ENCODE measurements at places on chromosomes 2 and 18.

DNA sequence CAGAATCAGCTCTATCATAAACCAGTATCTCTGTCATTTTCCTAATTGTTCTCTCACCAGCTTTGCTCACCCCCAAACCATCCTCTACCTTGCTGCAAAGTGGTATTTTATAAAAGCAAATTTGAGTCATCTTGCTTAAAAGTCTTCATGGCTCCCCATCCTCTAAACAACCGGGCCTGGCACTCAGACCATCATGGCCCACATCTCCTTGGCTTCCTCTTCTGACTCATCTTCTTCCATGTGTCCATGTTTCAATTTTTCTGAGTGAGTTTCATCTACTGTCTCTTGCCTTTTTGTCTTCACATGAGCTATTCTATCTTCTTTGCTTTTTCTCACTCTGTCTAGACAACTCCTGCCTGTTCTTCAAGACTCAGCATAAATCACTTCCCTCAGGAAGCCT, 58.6 kb downstream of the LHCGR start:
- peaks cover 12% of the 10 kb centered on the region for H3K4me1 ChIP-seq
- H3K36me3 ChIP-seq = peaks cover 2% of the 10 kb centered on the region
- H3K27me3 ChIP-seq = no peaks in the 10 kb centered on the region
- H3K4me3 ChIP-seq = no peak overlapping the region
- no peak for DNase-seq

DNA sequence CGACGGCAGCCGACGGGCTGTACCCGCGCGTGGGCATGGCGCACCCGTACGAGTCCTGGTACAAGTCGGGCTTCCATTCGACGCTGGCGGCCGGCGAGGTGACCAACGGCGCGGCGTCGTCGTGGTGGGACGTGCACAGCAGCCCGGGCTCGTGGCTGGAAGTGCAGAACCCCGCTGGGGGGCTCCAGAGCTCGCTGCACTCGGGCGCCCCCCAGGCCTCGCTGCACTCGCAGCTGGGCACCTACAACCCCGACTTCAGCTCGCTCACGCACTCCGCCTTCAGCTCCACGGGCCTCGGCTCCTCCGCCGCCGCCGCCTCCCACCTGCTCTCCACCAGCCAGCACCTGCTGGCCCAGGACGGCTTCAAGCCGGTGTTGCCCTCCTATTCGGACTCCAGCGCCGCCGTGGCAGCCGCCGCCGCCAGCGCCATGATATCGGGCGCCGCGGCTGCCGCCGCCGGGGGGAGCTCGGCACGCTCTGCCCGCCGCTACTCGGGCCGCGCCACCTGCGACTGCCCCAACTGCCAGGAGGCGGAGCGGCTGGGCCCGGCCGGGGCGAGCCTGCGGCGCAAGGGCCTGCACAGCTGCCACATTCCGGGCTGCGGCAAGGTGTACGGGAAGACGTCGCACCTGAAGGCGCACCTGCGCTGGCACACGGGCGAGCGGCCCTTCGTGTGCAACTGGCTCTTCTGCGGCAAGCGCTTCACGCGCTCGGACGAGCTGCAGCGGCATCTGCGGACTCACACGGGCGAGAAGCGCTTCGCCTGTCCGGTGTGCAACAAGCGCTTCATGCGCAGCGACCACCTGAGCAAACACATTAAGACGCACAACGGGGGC, 2.0 kb downstream of the SP9 start:
- DNase-seq = peak; percentile 51
- peaks cover 65% of the 10 kb centered on the region for H3K4me1 ChIP-seq
- H3K36me3 ChIP-seq = peaks cover 3% of the 10 kb centered on the region
- H3K4me3 ChIP-seq = peak overlapping the region; percentile 61

- peak overlapping the region; percentile 9 for H3K27ac ChIP-seq
- peaks cover 5% of the 10 kb centered on the region for H3K4me1 ChIP-seq
- DNase-seq = no peak
- H3K36me3 ChIP-seq = no peaks in the 10 kb centered on the region
These were observed 136.4 kb downstream of the ZNF407 start for GRCh38 chr18:74734013-74734444.

GRCh38 chr2:108535357-108535631, 1.0 kb downstream of the LIMS1 start:
- H3K4me1 ChIP-seq = peaks cover 43% of the 10 kb centered on the region
- peak overlapping the region; percentile 95 for H3K4me3 ChIP-seq
- H3K27me3 ChIP-seq = no peaks in the 10 kb centered on the region
- no peak overlapping the region for H3K27ac ChIP-seq
- no peaks in the 10 kb centered on the region for H3K36me3 ChIP-seq
- no peak for DNase-seq

DNA sequence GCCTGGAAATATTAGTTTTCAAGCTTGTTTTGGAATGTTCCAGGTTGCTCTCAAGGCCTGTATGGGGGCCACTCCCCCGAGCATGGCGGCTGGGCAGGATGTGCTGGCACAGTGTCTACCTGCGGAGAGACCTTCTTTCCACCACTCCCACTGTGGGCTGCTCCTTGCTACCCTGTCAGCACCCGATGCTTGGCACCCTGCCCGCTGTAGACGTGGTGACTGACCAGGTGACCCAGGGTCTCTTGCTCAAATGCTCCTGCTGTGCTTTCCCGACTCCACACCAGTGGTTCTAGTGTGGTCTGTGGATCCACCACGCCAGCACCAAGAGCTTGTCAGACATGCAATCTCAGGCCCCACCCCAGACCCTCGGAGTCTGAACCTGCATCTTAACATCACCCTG, 213.3 kb downstream of the SH3BP4 start:
- H3K4me3 ChIP-seq = no peak overlapping the region
- H3K27ac ChIP-seq = no peak overlapping the region
- no peak for DNase-seq

Measured in neural crest cell (in vitro differentiated cells).